Renal pelvis (tissue), 12 donors: ENCODE measurements at places on chromosomes 11 and 22.

DNA sequence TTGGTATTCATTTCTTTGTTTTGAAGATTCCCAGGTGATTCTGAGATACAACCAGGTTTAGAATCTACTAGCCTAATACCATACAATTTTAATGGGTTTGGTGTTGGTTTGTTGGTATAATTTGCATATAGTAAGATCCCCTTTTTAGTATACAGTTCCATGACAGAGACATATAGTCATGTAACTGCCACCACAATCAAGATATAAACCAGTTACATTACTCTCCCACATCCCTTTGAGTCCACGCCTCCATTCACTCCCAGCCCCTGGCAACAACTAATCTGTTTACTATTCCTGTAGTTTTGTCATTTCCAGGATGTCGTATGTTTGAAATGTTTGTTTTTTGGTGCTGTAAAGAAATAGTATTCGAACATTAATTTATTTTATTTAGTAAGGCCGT, 4.3 kb downstream of the ASRGL1 start:
- no peak for DNase-seq

- no peak for DNase-seq
These were observed 6.3 kb upstream of the MYO18B start for GRCh38 chr22:25735650-25736049.

DNA sequence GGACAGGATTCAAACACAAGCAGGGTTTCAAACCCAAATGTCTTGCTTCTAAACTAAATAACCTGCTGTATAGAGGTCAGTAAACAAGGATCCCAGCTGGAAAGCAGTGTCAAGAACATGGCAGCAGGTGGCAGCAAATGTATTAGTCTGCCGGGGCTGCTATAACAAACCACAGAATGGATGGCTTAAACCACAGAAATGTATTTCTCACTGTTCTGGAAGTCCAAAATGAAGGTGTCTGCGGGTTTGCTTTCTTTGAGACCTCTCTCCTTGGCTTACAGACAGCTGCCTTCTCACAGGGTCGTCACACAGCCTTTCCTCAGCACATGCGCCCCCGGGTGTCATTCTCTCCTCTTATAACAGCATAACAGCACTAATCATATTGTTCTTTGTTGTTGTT, 65.1 kb upstream of the LRRC55 start:
- DNase-seq, result no peak

GRCh38 chr11:326842-327580, 6.4 kb upstream of the IFITM3 start:
- no peak for DNase-seq

DNA sequence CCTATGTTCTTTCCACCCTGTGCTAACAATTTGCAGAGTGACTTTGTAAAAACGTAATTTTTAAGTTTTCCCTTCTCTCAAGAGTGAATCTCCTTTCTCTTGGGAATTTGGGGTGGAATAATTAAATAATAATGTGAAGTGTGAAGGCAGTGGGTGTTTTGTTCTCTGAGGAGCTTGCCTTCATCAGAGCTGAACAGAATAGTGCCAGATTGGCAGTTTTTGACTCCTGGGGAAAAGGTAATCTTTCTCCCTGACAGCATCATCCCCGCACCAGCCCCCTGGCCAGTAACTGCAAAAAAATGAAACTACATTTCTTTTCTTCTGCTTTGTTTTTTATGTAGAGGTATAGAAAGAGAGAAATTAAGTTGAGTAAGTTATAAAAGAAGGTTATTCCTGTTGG, 59.9 kb downstream of the MUC15 start:
- DNase-seq, result no peak

- DNase-seq, result no peak
These were observed 23.1 kb downstream of the MB start for GRCh38 chr22:35593891-35594470.

DNA sequence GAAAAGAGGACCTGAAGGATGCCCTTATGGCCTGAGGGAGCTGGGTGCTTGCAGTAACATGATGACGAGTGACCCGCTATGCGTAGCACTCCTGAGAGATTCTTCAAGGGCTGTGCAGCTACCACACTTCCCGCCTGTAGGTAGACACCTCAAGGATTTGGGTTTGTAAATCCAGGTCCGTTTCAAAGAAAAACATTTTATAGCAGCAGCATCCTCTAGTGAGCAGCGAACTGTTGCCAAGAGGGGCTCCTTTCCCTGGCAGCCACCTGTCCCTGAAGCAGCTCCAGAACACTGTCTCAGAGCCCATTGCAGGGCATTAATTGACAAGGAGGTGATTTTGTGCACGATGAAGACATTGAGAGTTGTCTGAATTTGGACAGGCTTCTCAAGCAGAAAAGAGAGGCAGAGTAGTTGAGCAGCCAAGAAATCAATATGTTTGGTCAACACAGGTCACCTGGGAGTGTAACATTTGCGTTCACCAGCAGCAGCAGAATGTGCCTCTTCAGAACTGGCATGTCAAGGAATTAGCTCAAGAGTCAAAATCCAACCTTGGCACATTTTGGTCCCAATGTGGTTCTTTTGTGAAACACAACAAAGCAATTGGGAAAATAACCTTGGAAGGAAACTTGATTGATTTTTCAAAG, 209.8 kb upstream of the MTNR1B start:
- no peak for DNase-seq

DNA sequence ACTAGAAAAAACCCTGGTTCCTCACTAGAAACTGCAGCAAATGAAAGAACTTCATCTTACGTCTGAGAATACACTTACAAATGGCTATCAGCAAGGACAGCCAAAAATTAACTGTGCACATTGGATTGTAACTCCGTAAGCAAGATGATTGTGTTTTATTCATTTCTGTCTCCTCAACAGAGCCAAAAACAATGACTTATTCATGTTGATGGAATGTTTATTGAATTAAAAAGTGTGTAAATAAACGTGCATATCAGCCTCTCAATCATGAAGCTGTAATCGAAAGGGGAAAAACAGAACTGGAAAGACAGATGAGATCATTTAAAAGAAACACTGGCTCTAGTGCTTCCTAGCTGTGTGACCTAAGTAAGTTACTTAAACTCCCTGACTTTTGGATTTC, 307.5 kb upstream of the ZC3H12C start:
- DNase-seq, result no peak

DNA sequence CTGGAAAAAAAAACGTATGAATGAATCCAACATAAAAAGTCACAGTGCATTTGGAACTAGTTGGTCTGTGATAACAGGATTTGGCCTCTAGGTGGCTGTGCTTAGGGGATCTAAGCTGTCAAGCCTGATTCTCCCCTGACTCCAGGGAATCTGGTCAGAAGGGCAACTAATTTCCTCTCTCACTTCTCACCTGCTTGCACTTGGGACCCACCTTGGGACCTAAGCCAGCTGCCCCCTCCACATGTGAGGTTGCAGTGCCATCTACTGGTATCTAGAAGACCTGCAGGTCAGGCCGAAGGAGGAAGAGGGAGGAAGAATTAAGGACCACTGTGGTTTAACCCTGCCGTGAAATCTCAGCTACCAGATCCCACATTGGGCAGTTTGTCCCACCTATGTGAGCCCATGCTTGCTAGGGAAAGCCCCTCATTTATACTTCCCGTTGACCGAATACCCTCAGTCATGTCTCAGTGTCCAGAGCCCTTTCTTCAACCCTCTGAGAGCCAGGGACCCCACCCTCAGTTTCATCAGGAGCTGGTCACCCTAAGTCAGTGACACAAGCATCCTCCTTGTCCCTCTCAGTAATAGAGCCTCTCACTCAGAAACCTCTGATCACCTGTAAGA, 33.2 kb upstream of the CAVIN3 start:
- peak; percentile 66 for DNase-seq

GRCh38 chr11:78821371-78822306, 247.0 kb upstream of the NARS2 start:
- DNase-seq, result no peak

- peak; percentile 34 for DNase-seq
These were observed 36.0 kb downstream of the PRCP start for GRCh38 chr11:82864268-82864667.

GRCh38 chr11:131966667-131967066, 596.3 kb downstream of the NTM start:
- DNase-seq, result no peak

- DNase-seq, result no peak
These were observed 1078.3 kb downstream of the FAM181B start for GRCh38 chr11:81655351-81655750.

DNA sequence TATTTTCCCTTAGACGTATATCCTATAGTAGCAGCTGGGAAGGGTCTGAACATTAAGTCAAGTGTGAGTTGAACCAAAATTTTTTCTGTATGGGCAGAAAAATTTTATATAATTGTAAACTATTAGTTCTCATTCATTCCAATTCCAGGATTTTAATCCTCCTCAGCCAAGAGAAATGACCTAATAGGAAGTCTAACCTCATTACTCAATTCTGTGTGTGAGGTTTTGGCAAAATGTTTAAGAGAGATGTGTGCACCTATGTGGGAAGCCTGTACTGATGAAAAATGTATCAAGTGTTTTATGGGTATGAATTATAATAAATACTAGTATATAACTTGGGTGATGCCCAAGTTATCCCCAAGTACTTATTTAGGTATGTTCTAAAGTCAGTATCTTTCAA, 311.6 kb upstream of the PITPNB start:
- DNase-seq, result no peak

DNA sequence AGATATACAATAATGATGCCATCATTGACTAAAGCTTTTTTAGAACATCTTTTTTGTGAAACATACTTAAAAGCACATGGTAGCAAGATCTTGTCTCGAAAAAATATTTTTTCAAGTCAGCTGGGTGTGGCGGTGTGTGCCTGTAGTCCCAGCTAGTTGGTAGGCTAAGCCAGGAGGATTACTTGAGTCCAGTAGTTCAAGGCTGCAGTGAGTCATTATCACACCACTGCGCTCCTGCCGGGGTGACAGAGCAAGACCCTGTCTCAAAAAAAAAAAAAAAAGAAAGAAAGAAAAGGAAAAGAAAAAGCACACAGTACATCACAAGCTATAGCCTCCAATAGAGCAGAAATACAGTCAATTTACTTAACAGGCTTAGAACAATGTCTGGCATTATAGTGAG, 37.0 kb downstream of the ENTHD1 start:
- DNase-seq, result no peak

GRCh38 chr22:23225724-23226496, 45.6 kb downstream of the BCR start:
- no peak for DNase-seq

- DNase-seq, result no peak
These were observed 62.9 kb upstream of the PRODH start for GRCh38 chr22:18999008-18999407.

DNA sequence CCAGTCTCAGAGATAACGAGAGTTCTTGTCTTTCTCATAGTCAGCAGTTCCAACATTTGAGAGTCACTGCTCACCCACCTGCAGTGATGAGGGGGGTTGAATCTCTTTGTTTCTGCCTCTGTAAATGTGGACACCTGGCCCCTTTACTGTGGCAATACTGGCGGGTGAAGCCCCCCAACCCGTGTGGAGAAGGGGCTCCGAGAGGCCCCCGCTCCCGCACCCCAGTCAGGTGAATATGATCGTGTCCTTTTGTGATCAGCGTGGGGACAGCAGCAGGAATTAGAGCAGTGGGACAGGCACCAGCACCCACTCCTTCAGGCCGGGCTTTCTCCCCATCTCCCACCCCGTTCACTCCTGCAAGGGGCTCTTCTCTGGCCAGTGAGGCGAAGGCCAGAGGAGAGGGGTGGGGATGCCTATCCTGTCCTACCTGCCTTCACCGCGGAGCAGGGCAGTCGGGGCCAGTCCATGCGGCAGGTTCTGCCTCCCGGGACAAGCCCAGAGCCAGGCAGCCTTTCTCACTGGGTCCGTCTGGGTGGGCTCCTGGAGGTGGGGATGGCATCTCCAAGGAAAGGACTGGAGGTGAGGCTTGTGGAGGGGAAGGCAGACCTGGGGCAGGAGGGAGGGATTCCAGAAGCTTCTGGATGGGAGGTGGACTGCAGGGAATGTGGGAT, 12.7 kb upstream of the CELSR1 start:
- DNase-seq, result no peak

- no peak for DNase-seq
These were observed 238.1 kb upstream of the TENM4 start for GRCh38 chr11:79678780-79679452.
